ENCODE measurements at places on chromosomes 6 and 20. TPM values are rescaled to one million over a fixed set of nuclear protein-coding genes. Genes with fewer than 3 reads are reported as not detected.

DNA sequence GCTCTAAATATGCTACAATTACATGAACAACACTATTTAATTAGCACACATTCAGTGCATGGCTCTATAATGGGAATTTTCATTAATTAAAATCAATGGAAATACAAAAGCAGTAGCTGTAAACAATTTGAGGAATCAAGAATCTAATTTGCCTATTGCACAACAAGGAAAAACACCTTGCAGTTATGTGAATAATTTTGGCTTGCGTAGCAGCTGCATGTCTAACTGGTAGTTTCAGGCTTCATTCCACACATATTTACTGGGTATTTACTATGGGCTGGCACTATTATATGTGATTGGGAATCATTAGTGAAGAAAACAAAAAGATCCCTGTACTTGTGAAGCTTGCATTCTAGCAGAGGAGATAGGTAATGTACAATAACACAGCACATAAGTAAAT, 26.4 kb downstream of the KIF6 start:
- DNase-seq: no peak

GRCh38 chr20:48403167-48403761, 424.5 kb downstream of the PREX1 start:
- DNase-seq: no peak

DNA sequence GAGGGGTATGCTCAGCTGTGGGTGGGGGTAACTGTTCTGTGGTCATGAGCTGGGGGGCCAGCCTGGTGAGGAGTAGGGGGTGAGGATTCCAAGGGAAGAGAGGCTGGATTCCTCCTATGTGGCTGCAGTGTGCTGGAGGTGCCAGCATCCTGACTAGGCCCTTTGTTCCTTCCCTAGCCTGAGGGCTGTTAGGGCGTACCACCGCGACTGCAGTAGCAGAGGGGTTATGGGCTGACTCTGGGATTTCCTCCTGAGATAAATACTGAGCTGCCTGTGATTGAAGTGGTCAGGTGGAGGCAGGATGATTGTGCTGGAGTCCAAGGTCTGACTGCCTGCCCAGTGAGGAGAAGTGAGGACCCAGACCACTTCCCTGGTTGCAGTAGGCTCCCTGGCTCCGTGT, 205.3 kb downstream of the ADGRG6 start:
- DNase-seq: no peak

GRCh38 chr20:2353231-2353630, 27.5 kb upstream of the TGM6 start:
- DNase-seq: no peak

DNA sequence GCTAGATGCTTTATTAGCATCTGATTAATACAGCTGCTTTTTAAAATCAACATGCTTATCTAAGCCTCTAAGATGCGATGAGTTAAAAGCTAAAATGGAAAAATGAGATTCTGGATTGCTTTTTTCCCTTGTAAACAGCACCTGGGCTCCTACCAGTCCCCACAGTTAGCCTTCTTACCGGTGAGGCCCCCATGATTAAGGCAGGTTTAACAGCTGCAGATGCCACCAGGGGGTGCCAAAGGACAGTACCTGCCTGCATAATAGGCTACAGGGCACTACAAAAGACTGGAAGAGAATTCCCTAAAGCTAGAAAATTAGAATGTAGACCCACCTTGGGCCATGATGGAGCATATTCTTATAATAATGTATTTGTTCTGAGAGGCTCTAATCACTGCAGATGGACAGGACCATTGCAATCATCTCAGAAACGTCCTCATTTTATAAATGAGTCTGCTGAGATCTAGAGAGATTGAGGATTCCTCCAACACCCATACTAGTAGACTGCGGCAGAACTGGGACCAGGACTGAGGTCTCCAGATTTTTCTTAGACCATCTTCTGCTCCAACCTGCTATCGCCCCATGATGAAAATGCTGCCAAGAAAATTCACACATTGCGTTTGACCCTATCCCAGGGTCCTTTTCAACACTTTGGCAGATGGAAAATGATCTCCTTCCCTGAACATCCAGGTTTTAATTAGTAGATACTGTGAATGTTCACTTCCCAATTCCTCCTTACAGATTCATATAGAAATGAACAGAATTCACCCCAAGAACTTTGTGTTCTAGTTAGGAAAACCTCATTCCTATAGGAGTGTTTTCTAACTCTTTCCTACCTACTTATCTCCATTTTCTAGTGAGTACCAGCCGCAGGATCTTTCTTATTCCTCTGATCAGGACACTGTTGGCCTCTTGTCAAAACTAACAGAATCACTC, 148.8 kb downstream of the RPS12 start:
- DNase-seq: no peak

GRCh38 chr6:137291441-137291840, 72.3 kb upstream of the IFNGR1 start:
- DNase-seq: no peak

- DNase-seq: no peak
Measured at GRCh38 chr6:4347877-4348276, 212.5 kb upstream of the ECI2 start.

DNA sequence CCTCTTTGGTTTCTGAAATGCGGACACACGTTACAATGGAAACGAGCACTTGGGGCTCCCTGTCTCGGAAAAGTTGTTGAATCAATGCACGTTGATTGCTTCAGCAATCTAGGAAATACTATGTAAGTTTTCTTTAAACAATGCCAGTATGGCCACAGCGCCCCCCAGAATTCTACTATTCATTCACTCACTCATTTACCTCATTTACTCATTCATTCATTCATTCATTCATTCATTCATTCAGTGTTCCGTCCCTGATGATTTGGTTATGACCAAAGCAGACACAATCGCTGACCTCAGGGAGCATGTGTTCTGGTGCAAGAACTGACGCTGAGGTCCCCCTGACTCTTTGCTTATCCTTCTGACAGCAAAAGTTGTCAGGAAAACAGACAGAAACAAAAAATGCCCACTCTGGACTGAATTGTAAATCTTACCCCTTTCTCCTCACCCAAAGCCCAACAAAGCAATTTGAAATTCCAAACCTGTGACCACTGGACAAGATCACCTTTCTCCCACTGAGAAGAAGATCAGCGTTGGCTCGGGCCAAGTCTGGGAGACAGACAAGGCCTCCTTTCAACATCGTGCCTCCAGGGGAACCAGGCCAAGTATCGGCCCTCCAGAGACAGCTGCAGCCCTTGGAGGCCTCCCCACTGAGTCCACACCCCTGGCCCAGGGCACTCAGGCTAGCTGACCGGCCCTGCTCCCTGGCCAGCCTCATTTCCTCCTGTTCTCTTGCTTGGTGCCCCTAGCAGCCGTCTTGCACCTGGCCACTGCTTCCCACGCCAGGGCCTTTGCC, 15.0 kb upstream of the PMEPA1 start:
- DNase-seq: no peak

DNA sequence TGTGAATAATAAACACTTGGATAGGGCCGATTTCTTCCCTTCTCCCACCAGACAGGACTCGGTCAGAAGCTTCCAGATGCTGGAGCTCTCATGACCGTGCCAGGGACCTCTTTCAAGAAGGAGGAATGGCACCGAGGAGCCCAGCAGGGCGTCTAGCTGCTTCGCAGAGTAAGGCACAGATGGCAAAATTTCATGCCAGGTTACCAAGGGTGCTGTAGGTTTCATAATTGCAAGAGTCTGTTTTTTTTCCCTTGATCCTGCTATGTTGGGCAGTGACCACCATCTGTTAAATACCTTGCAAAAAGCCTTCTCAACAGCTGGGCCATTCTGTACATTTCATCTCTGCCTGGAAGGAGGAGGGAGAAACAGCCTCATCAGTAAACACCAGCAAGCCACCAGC, 111.8 kb downstream of the EDN3 start:
- DNase-seq: no peak

DNA sequence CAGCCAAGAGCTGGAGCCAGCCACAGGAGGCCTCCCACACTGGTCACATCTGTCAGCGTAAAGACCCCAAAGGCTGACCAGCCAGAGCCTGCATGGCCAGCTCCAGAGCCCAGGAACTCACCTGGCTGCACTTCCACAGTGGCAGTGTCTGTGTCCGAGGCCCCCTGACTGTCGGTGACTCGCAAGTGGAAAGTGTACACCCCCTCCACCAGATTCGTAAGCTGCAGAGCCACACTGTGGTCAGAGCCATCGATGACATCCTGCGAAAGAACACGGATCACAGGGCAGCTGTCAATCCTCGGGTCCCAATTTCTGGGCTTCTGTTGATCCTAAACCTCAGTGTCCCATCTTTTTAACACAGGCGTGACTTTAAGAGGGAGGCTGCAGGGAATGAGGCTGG, 69.3 kb downstream of the ALDH5A1 start:
- no peak for DNase-seq

GRCh38 chr6:60991427-60992028, 1294.5 kb downstream of the KHDRBS2 start:
- no peak for DNase-seq

DNA sequence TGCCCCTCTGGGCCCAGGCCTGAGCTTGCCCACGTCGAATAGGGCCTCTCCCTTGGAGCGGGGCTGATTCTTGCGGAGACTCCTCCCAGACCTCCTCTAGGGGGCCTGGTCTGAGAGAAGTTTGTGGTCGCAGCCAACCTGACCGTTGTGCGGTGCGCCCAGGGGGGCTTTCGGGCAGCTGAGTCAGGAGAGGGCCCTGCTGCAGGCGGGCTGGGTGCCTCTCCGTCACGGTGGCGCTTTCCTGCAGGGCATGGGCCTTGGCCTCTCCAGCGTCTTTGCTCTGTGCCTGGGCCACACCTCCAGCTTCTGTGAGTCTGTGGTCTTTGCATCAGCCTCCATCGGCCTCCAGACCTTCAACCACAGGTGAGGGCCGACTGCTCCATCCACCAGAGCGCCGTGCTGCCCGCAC, 12.9 kb downstream of the SLC17A9 start:
- DNase-seq: no peak

Gene BPIFB4
- total RNA-seq: not detected

Gene PSMB8
- 17.4 TPM for total RNA-seq

Gene CFAP61
- not detected for total RNA-seq
